ENCODE measurements at places on chromosomes 7 and 10.
A peak's percentile ranks its signal among the peaks of the same experiment; 100 is the strongest.

DNA sequence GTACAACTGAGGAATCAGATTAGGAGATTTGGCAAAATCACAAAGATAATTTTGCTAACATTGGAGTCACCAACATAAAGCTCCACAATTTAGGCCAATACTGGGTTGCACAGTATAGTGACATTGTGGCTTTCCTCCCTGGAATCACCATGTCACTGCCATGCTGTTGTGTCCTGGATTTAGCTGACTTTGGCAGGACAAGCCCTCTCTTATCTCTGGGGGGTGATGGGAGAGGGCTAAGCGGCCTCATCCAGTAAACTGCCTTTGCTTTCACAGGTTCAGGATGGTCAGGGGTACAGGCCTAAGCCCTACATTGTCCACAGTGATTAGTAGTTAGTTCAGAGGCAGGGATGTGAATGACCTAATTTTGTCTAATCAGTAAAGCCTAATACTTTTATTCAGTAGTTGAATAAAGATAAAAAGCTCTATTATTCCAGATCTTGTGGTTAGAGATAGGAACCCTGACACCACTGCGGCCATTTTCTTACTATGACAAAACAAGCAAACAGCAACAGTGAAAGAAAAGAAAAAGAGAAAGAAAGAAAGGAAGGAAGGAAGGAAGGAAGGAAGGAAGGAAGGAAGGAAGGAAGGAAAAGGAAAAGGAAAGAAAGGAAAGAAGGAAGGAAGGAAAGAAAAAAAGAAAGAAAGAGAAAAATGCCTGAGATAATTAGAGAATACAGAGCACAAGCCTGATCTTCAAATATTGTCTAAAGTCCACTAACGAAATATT lies 140.1 kb downstream of the ETV1 start:
- no peak for DNase-seq

- no peak for DNase-seq
Observed at GRCh38 chr7:147276783-147277370, 1160.3 kb downstream of the CNTNAP2 start.

DNA sequence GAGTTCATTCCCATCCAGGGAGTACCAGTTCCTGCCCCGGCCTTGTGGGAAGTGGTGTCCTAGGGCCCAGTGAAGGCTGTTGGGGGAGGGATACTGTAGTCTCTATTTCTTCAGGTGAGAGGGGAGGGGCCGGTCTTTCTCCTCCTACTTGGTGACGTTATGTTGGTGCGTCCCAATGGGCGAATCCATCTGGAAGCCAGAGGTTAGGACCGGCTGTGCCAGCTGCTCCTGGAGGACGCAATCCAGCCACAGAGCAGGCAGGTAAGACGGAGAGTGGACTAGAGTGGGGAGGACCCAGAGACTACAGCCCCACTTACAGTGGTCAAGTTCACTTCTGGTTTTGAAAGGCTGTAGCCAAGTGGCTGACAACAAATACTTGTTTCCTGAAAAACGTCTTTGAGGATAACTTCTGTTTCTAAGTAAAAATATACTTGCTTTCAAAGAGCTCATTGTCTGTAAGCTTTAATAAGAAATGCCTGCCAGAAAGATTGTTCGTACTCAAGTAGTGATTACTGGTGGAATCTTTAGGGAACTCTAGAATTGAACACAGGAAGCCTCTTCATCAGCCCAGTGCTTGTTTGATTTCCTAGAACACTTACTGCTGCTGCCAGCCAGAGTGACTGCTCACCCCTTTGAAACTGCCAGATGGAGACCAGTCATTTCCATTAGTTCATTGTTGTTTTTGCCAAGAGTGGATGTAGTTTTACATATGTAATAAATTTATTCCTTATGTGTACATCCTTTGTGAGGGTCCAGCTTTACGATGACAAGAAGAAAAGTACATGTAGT lies 25.4 kb downstream of the RBM33 start:
- no peak for DNase-seq

GRCh38 chr7:6284055-6284400 lies 11.6 kb upstream of the CYTH3 start:
- DNase-seq = no peak

DNA sequence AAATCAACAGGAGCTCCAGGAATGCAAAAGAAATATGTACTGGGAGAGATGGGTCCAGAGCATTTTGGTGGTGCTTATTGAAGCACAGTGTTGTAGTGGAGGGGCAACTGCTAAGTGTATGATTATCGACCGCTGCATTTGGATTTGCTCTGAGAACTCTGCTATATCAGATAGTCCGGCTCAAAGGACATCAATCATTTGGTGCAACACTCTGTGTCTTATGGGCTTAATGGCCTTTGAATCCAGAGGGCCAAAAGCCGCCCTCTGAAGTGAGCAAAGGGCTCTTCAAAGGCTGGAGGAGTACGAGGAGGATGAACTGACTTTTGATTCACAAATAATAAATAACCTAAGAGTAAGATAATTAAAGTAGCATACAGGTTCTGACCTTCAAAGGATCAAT lies 9.4 kb upstream of the IKZF1 start:
- no peak for DNase-seq

DNA sequence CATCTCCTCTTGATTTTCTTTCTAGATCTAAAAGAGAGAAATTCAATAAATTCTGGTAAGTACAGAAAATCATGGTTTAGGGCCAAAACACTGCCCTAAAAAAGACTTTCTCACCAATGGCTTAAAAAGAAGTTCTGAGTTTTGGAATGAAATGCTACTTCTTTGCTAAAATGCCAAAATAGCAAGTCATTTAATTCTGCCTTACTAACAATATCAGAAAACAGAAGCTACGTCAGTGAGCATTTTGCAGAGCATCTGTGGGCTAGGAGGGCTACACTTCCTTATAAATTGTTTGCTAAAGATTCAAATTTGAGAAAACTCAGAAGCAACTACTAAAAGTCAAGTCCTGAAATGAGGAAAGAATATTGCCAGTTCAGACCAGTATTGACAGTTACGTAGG lies 560.8 kb upstream of the CELF2 start:
- no peak for DNase-seq

DNA sequence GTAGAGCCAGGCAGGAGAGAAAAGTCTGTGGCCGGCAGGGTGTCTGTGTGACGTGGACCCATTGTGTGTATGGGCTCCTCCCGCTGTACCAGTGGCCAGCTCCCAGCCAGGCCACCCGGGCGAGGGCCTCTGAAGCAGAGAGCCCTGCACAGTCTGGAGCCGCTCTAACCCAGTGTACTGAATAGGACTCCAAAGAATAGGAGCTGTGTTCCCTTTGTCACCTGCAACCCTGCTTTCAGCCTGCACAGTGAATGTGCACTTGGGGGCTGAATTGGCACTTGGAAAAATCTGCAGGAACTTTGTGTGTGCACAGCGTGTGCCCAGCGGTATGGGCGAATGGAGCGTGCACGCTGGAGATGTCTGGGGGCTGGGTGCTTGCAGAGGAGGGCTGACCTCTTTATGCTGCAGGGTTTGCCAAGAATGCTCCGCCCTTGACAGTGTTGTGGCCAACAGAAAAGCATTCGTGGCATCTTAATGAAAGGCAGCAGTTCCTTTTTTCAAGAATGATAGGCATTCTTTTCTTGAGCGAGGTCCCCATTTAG lies 216.2 kb downstream of the AUTS2 start:
- no peak for DNase-seq

GRCh38 chr7:82810558-82811259 lies 352.0 kb downstream of the PCLO start:
- DNase-seq = no peak

DNA sequence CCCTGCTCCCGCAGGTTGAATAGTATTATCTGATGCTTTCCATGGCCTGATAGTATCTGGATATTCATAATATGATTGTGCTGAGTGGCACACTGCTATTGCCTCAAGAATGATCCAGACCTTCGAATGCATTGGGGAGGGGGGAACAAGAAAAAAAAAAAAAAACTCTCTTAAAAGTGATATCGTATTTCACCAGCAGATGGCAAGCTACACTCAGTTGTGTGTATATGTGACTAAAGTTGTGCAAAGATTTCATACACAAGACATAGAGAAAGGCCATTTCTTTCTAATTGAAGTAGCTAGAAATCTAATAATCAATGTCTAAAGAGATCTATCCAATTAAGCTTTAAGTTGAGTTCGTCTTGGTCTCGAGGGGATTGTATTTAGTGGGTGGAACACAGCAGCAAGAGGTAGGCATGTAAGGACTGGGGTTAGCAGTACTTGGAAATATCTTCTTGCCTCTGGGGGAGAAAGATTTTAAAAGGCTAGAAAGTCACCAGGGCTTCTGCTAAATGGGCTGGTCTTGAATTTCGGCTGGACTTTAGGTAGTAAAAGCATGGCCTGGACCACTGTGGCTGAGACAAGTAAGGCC lies 15.3 kb downstream of the SFRP4 start:
- no peak for DNase-seq

DNA sequence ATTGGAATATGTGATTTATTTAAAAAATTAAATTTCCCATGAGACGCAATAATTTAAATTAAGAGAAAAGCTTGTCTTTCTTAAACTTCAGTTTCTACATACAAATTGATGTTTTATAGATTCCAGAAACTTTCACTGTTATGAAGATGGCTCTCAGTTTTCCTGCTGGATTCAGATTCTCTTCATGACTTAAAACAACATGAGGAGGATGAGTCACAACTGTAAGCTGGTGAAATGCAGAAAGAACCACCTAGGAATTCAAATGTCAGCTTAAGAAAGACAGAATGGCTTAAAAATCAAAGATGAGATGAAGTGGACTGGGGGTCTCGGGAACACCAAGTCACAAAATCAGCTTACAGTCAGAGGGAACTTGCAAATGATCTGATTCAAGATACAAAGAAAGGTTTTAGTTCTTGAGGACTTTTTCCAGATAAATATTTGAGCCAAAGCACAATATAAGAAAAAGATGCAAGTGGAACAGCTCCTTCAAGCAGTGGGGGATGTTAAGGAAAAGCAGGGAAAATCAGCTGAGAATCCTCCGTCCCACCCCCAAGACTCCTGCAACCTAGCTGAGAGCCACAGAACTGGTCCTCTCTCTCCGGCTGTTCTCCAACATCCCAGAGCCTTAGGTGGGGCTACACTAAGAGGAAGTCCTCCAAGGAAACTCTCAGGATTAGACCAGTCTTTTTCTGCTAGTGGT lies 279.8 kb downstream of the KCNMA1 start:
- no peak for DNase-seq

DNA sequence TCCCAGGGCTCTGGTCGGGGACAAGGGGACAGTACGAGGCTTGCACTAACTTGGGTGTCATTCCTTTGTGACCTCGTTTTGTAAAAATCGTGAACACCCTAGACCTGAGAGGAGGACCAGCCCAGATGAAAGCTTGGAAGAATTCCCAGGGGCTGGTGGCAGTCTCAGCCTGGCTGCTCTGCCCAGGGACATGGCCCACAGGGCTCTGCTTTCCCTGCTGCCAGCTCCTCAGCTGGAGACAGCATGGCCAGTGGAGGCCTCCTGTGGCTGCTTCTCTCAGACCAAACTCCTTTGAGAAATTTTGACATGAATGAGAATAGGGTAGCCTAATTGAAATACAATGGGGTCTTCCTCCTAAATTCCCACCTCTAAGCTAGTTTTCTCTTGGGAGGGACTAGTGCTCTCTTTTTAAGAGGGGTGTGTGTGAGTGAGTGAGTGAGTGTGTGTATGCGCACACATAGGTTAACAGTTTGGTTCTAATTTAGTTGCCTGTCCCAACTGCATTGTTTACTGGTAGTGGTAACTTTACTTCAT lies 140.3 kb upstream of the EFCAB10 start:
- no peak for DNase-seq

DNA sequence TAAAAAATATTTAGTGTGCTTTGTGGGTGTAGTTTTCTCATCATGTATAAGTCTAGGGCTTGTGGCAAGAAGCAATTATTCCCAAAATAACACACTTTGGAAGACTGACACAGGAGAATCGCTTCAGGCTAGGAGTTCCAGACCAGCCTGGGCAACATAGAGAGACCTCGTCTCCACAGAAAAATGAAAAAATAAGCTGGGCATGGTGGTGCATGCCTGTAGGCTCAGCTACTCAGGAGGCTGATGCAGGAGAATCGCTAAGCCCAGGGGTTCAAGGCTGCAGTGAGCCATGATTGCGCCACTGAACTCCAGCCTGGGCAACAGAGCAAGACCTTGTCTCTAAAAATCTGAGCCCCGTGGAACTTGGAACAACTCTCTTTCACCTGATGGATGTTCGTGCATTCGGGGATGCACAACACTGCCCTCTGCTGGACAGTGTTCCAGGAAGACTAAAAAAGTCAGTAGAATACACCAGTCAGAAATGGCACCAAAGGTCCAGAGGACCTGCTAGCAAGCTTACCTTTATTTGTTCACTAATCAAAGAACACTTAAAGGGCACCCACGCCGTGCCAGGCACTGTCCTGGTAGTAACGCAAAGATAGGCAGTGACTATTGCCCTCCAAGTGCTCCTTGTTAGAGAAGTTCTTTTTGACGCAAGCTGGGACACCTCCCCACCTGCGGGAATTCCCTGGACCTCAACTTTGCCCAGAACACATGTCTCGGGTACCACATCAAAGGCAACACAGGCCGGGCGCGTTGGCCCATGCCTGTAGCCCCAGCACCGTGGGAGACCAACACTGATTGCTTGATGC lies 81.9 kb upstream of the CALN1 start:
- DNase-seq = peak; percentile 50

GRCh38 chr10:133405272-133405671 lies 11.3 kb downstream of the MTG1 start:
- DNase-seq = no peak

DNA sequence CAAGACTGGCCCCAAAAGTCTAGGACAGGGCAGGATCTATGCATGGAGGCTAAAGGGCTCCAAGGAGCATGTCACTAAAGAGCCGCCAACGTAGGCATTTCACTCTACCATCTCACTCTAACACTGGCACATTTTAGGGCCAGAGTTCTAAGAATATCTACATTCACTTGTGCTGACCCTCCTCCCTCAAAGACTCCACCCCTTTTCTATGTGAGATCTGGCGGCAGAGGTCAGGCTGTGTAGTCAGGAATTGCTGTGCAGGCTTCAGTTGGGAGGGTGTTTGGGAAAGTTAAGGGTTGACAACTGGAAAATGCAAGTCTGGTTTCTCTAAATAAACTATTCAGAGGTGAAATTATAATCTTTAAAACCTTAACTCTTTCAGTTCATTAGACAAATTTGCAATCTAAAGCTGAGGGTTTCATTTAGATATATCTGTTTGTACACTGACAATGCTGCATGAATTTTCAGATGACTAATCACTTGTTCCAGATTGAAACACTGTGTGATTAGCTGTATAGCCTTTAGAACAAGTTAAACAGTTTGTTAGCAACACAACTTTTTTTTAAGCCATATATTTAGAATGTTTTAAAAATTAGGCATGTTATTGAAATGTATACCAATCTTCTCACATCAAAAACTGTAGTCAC lies 18.2 kb downstream of the LMOD2 start:
- no peak for DNase-seq

DNA sequence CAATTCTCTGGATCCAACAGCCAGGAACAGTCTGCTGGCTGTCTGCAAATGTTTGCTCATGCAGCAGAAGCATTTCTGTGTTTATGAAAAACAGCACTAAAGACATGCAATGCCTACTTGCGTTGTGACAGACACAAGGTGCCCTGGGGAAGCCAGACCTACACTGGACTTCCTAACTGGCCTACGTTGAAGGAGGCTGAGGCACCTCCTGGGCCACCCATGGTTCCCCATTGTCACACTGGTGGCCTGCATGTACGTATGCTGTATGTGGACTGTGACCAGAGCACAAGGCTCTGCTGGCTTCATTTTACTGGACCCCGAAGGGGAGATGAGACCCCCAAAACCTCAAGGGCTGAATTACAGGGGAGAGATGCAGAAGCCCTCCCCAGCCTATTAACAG lies 27.7 kb downstream of the PSAP start:
- no peak for DNase-seq
